Activated CD8-positive, alpha-beta T cell treated with anti-CD3 and anti-CD28 coated beads, Interleukin-2, amount 10 ng/mL, durations not matched to agents 7 days and 5 days (primary cell): ENCODE measurements at places on chromosomes 1 and 21. TPM values are rescaled to one million over a fixed set of nuclear protein-coding genes. Genes with fewer than 3 reads are reported as not detected.

GRCh38 chr1:11486231-11487009 is 7.5 kb downstream of the DISP3 start:
- DNase-seq = no peak

GRCh38 chr21:26490771-26491170 is 82.3 kb downstream of the CYYR1 start:
- no peak for DNase-seq

- peak; percentile 29 for DNase-seq
Observed at GRCh38 chr1:209335178-209335577, 248.3 kb upstream of the CAMK1G start.

GRCh38 chr1:60394436-60394835 is 320.9 kb upstream of the C1orf87 start:
- DNase-seq = no peak

GRCh38 chr1:162988869-162989268 is 80.3 kb upstream of the RGS4 start:
- no peak for DNase-seq

DNA sequence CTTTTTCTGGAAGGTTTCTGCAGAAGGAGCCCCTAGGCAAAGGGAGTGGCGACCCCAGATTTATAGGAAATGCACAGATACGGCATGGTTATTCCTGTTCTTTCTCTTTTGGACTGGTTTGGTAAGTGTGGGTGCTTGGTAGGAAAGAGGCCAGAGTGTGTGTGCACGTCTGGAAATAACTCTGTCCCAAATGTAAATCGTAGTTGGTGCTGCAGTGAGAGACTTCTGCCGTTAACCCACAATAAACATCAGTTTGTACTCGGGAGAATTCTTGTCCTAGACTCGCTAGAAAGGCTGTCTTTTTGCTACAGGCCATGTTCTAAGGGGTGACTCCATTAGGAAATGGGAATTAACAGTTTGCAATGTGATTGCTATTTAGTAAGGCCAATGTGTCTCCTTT is 779 bp downstream of the SLC44A3 start:
- no peak for DNase-seq

- no peak for DNase-seq
Observed at GRCh38 chr1:156358641-156359040, 10.4 kb upstream of the RHBG start.

GPR137B gene
- total RNA-seq = 4.9 TPM

TNFRSF9 gene
- total RNA-seq = 0.94 TPM

DNA sequence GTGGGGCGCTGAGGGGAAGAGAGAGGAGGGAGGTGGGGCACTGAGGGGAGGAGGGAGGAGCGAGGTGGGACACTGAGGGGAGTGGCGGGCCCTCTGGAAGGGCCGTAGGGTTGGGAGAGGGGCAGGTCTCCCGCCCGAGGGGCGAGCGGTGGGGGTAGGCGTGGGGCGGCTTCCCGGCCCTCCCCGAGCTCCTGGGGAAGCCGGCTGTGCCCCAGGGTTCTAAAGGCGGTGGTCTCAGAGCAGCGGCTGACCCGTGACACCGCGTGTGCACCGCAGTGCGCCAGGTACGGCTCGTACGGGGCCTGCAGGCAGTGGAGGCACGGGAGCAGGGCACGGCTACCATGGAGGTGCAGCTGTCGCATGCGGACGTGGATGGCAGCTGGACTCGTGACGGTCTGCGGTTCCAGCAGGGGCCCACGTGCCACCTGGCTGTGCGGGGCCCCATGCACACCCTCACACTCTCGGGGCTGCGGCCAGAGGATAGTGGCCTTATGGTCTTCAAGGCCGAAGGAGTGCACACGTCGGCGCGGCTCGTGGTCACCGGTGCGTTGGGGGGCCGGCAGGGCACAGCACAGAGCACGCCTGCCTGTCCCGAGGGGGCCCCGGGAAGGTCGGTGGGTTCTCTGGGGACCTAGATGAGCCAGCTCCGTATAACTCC is 68.5 kb downstream of the OBSCN start:
- no peak for DNase-seq

SAMD13 gene
- total RNA-seq = not detected

DNA sequence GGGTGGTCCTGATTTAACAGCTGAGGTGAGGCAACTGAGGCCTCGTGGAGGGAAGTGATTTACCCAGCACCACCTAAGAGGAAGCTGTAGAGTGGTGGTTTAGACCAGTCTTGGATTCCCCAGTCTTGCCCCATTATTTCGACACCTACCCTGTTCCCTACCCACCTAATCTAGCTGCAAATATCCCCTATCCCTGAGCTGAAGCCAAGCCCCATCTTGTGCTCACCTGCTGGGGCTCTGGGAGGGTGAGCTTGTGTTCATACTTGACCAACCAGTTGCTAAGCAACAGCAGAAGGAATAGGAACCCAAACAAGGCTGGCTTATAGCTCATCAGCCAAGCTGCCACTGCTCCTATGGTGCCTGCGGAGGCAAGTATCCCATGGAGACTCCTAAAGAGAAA is 2.0 kb downstream of the TEX46 start:
- no peak for DNase-seq
